ENCODE measurements at places on chromosomes 4 and X.

GRCh38 chrX:134513091-134513490, 53.1 kb downstream of the HPRT1 start:
- no peak overlapping the region for H3K27ac ChIP-seq
- H3K36me3 ChIP-seq: peaks cover 7% of the 10 kb centered on the region
- no peaks in the 10 kb centered on the region for H3K4me1 ChIP-seq
- no peak overlapping the region for H3K4me3 ChIP-seq

DNA sequence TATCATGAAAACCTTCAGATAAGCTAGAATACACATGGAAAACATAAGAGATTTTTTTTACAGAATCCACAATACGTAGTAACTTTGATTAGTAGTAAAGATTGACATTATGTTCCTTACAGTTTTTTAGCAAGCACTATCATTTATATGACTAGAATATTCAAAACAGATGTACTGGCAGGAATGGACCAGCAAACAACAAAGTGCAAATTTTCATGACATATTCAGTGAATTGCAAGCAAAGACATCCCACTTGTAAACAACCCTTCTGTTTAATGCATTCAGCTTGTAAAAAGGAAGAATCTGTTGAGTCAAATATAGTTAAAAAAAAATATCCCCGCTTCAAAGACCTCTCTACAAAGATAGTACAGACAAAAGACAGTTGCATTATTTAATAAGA, 403.7 kb upstream of the TRAM1L1 start:
- H3K4me1 ChIP-seq: no peaks in the 10 kb centered on the region
- DNase-seq: no peak
- H3K36me3 ChIP-seq: no peaks in the 10 kb centered on the region
- H3K27ac ChIP-seq: no peak overlapping the region

DNA sequence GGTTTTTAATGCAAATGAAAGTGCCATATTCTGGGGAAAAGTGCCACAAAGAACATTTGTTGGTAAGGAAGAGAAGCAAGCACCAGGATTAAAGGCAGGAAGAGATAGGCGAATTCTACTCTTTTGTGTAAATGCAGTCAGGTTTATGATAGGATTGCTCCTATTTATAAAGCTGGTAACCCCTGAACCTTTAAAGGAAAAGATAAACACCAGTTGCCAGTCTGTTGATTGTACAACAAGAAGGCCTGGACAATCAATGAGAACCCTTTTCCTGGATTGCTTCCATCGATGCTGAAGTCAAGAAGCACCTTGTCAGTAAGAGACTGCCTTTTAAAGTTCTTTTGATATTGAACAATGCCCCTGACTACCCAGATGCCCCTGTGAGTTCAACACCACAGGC, 158.1 kb upstream of the NRK start:
- H3K4me1 ChIP-seq: no peaks in the 10 kb centered on the region
- H3K27me3 ChIP-seq: no peaks in the 10 kb centered on the region
- DNase-seq: no peak

DNA sequence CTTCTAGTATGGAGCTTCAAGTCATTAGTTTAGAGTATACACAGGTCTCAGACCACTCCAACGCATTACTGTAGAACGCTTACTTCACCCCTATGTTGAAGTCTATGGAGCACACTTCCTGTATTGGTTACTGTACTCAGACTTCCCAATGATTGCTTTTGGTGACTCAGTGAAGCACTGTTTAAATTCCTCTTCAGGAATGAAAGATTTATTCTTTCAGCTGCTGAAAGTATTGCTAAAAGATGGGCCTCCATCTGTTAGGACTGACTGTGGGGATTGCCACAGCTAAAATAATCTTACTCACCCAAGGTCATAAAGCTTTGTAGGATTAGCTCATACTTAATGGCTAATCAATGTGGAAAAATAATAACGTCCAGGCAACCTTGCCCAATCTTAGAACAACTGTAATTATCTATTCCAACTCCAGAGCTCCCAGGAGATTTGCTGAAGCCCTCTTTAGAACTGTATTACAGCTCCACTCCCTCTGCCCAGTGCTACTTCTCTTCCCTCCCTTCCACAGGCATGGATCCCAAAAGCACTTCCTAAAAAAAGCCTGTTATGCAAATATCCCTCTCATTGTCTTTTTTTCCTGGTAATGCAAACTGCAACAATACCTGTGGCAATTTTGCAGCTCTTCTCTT, 281.9 kb upstream of the HS3ST1 start:
- DNase-seq: no peak
- H3K4me1 ChIP-seq: no peaks in the 10 kb centered on the region
- H3K4me3 ChIP-seq: no peak overlapping the region
- no peaks in the 10 kb centered on the region for H3K27me3 ChIP-seq
- no peak overlapping the region for H3K27ac ChIP-seq

- no peaks in the 10 kb centered on the region for H3K4me1 ChIP-seq
- DNase-seq: no peak
- H3K4me3 ChIP-seq: no peak overlapping the region
These were observed 61.3 kb downstream of the AR start for GRCh38 chrX:67604979-67605703.

- no peak for DNase-seq
- H3K4me1 ChIP-seq: no peaks in the 10 kb centered on the region
- H3K27ac ChIP-seq: no peak overlapping the region
- H3K27me3 ChIP-seq: no peaks in the 10 kb centered on the region
These were observed 633.5 kb downstream of the BCOR start for GRCh38 chrX:39464253-39464652.

DNA sequence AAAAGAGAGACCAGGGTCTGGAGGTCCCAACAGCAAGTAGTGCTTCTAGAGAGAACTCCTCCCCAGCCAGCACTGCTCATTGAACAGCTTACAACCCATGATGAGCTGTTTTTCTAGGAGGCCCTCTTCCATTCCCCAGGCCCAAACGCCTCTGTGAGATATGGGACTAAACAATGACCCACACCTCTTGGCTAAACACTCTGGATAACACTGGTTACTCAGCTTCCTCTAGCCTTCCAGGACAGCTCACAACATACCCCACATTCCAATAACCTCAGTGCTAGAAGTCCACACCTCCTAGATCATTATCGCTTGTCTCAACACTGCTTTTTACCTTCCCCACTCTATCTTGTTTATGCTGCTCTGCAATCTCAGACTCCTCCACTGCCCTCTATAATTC, 35.4 kb upstream of the PGRMC2 start:
- no peaks in the 10 kb centered on the region for H3K4me1 ChIP-seq
- H3K27me3 ChIP-seq: no peaks in the 10 kb centered on the region
- H3K4me3 ChIP-seq: no peak overlapping the region
- no peak for DNase-seq
- no peak overlapping the region for H3K27ac ChIP-seq
- no peaks in the 10 kb centered on the region for H3K36me3 ChIP-seq

- no peak overlapping the region for H3K27ac ChIP-seq
These were observed 2.6 kb downstream of the CDKL5 start for GRCh38 chrX:18428006-18428405.

GRCh38 chr4:122107680-122108079, 44.5 kb upstream of the BLTP1 start:
- no peaks in the 10 kb centered on the region for H3K36me3 ChIP-seq
- no peaks in the 10 kb centered on the region for H3K4me1 ChIP-seq
- no peak overlapping the region for H3K27ac ChIP-seq
- peaks cover 2% of the 10 kb centered on the region for H3K27me3 ChIP-seq

- peaks cover under 1% of the 10 kb centered on the region for H3K27me3 ChIP-seq
- no peak overlapping the region for H3K4me3 ChIP-seq
- H3K36me3 ChIP-seq: no peaks in the 10 kb centered on the region
- H3K27ac ChIP-seq: no peak overlapping the region
- DNase-seq: no peak
- no peaks in the 10 kb centered on the region for H3K4me1 ChIP-seq
These were observed 264.0 kb downstream of the CHIC1 start for GRCh38 chrX:73826996-73827395.

DNA sequence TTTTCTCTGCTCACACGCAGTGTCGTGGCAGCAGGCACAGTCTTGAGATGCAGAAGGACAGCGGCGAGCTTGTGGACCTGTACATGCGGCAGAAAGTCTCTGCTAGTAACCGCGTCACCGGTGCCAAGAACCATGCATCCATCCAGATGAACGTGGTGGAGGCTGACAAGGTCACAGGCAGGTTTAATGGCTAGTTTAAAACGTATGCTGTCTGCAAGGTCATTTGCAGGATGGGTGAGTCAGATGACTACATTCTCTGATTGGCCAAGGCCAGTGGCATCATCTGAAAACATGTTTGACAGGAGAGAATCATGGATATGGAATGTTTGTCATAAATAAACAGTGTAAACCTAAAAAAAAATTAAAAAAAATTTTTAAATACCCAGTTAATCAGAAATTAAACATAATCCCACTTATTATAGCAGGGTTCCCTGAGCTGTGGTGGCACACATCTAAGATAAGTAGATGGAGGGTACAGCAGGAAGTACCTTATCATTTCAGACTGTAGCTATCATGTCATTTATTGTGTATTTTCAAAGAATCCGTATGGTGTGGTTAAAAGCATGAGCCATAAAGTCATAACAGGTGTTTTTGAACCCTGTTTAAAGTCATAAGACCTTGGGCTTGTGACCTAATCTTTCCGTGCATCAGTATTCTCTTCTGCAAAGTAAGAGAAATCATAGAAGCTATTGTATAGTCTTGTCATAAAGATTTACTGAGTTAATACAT, 7.5 kb upstream of the BMP2K start:
- no peaks in the 10 kb centered on the region for H3K36me3 ChIP-seq
- H3K4me3 ChIP-seq: no peak overlapping the region
- no peak for DNase-seq

DNA sequence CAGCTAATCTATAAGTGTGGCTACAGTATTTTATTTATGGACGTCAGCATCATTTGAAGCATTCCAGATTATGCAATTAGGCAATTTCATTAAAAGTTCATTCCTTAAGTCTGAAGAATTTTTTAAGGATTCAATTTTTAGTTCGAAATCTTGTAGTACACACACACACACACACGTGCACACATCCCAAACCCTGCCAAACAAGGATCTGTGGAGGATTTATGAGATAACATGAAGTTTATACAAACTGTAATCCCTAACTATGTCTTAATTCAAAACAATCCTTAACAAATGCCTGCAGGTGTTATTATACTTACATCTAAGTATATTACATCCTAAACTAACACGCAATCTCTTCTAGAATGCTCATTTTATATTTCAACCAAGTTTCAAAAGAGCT, 105.8 kb downstream of the ELOVL6 start:
- no peak for DNase-seq
- H3K27ac ChIP-seq: no peak overlapping the region
- H3K4me1 ChIP-seq: peaks cover 34% of the 10 kb centered on the region
- H3K27me3 ChIP-seq: no peaks in the 10 kb centered on the region
- no peak overlapping the region for H3K4me3 ChIP-seq

DNA sequence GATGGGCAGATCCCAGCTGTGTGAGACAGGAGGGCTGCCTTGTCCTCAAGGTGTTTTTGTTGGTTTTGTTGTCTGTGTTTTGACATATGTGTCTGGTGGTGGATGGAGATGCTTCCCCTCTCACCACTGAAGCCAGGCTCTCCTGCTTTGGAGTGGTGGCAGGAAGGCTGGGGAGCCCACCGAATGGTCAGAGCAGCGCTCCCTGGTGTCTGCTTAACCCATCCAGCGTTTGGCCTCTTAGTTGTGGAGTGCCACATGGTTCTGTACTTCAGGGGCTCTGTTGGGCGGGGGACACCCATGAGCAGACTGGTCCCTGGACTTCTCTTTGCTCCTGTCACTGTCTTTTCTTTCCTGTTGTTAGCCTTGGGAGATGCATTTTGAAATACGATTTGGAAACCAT, 51.9 kb downstream of the DLG3 start:
- peaks cover 49% of the 10 kb centered on the region for H3K36me3 ChIP-seq
- no peaks in the 10 kb centered on the region for H3K27me3 ChIP-seq
- no peak overlapping the region for H3K4me3 ChIP-seq

GRCh38 chr4:2686379-2687265, 69.5 kb downstream of the TNIP2 start:
- peaks cover 46% of the 10 kb centered on the region for H3K36me3 ChIP-seq
- no peak overlapping the region for H3K4me3 ChIP-seq
- H3K27me3 ChIP-seq: no peaks in the 10 kb centered on the region
- H3K4me1 ChIP-seq: peaks cover 17% of the 10 kb centered on the region
- no peak overlapping the region for H3K27ac ChIP-seq
- no peak for DNase-seq

DNA sequence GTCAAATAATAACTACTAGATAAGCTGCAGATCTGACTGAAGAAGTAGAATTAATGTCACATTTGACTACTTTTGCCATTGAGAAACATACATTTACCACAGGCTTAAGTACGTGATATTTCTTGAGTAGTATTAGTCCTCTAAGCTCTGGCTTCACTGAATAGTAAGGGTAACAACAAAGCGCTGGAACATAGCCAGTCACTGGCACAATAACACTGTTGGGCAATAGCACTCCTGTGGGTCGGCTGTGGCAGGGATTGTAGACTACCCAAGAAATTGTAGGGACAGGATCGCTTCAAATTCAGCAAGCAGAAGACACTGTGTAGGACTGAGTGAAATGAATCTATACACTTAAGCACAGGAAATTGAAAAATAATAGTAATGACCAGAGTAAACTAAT, 27.1 kb upstream of the IL15 start:
- no peak for DNase-seq
- H3K4me1 ChIP-seq: peaks cover 7% of the 10 kb centered on the region
- H3K27me3 ChIP-seq: peaks cover 33% of the 10 kb centered on the region
- H3K4me3 ChIP-seq: no peak overlapping the region
- no peak overlapping the region for H3K27ac ChIP-seq

- H3K36me3 ChIP-seq: no peaks in the 10 kb centered on the region
- no peak for DNase-seq
- no peak overlapping the region for H3K27ac ChIP-seq
These were observed 318.8 kb upstream of the RASGEF1B start for GRCh38 chr4:81790477-81790876.

GRCh38 chr4:168995537-168996295, 14.3 kb downstream of the CBR4 start:
- H3K27me3 ChIP-seq: no peaks in the 10 kb centered on the region
- H3K27ac ChIP-seq: no peak overlapping the region
- DNase-seq: no peak

- peaks cover 24% of the 10 kb centered on the region for H3K4me1 ChIP-seq
- no peak overlapping the region for H3K27ac ChIP-seq
- H3K36me3 ChIP-seq: no peaks in the 10 kb centered on the region
- no peak overlapping the region for H3K4me3 ChIP-seq
- H3K27me3 ChIP-seq: peaks cover 8% of the 10 kb centered on the region
- DNase-seq: no peak
These were observed 139.9 kb downstream of the NDST3 start for GRCh38 chr4:118173956-118174725.

DNA sequence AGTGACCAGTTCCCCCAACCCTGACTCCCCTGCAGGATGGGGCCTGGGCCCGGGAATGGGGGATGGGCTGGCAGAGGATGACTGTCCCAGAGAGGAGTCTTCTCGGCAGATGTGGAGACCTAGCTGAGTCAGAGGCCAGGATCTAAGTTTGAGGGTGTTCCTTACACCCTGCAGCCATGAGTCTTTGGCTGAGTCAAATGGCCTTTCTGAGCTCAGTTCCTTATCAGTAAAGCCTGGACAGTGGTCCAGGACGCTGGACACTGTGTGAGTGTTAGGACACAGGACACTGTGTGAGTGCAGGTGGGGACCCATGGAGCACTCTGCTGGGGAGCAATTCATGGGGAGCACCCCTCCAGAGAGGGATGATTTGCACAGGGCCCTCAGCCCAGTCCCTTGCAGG, 5.0 kb downstream of the IL9R start:
- peaks cover 56% of the 10 kb centered on the region for H3K4me1 ChIP-seq
- H3K36me3 ChIP-seq: peaks cover 35% of the 10 kb centered on the region
- no peaks in the 10 kb centered on the region for H3K27me3 ChIP-seq
